ENCODE measurements at places on chromosomes 16 and 17.

- no peak for DNase-seq
- no peak overlapping the region for H3K4me3 ChIP-seq
- H3K36me3 ChIP-seq: no peaks in the 10 kb centered on the region
Observed at GRCh38 chr17:30376621-30377452, 1.9 kb upstream of the CPD start.

- peaks cover 90% of the 10 kb centered on the region for H3K36me3 ChIP-seq
- H3K4me3 ChIP-seq: no peak overlapping the region
- H3K27ac ChIP-seq: no peak overlapping the region
- no peaks in the 10 kb centered on the region for H3K27me3 ChIP-seq
- H3K4me1 ChIP-seq: peaks cover under 1% of the 10 kb centered on the region
- DNase-seq: no peak
Observed at GRCh38 chr16:69747115-69747514, 7.6 kb downstream of the NOB1 start.

DNA sequence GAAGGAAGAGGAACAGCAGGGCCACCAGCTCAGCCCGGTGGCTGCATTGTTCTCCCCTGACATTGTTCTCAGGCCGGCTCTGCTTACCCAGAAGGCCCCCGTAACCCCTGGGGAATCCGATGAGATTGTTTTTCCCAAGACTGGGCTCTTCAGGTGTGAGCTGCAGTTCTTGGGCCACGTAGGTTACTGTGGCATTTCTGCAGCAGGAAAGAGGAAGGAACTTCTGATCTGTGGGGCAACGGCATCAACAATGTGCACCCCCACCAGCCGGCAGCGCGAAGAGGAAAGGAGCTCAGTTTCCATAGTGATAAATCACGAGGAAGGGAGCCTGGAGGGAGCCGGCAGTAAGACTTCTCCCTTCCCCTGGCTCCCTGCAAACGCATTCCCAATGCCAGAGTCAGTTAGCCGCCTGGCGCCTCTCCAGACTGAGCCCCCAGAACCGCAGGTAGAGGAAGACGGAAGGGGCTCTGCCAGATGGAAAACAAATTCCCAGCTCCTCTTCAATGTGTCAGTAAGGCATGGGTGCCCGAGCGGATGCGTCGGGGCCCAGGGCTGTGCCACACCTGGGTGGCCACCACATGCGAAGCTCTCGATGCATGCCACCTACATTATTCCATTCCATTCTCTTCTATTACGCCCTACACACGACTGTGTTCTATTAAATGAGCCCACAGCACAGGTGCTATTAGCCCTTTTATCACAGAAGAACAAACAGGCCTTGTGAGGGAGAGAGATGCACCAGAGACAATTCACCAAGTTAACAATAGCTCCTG is 21.5 kb upstream of the PECAM1 start:
- H3K36me3 ChIP-seq: no peaks in the 10 kb centered on the region
- no peak for DNase-seq
- peaks cover 5% of the 10 kb centered on the region for H3K4me1 ChIP-seq
- H3K27me3 ChIP-seq: no peaks in the 10 kb centered on the region
- H3K4me3 ChIP-seq: no peak overlapping the region

- no peaks in the 10 kb centered on the region for H3K4me1 ChIP-seq
- no peak overlapping the region for H3K4me3 ChIP-seq
- peak; percentile 5 for DNase-seq
- no peaks in the 10 kb centered on the region for H3K36me3 ChIP-seq
- H3K27me3 ChIP-seq: no peaks in the 10 kb centered on the region
Observed at GRCh38 chr17:35554668-35555067, 6.0 kb downstream of the SLFN14 start.

- no peak overlapping the region for H3K4me3 ChIP-seq
- no peaks in the 10 kb centered on the region for H3K36me3 ChIP-seq
- no peak for DNase-seq
- H3K27ac ChIP-seq: no peak overlapping the region
- no peaks in the 10 kb centered on the region for H3K4me1 ChIP-seq
Observed at GRCh38 chr17:57152967-57153528, 68.0 kb downstream of the AKAP1 start.

DNA sequence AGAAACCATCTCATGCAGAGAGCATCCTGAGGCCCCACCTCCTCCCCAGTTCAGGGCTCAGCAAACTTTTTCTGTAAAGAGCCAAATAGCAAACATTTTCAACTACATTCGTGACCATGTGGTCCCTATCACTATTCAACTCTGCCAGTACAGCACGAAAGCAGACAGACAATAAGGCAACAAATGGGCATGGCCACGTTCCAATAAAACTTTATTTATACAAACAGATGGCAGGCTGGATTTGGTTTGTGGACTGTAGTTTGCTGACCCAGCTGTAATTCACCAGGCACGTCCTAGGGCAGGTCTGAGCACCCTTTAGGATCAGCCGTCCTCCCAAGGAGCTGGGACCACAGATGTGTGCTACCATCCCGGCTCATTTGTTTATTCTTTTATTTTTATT is 27.1 kb upstream of the GPRC5C start:
- no peaks in the 10 kb centered on the region for H3K27me3 ChIP-seq
- H3K4me1 ChIP-seq: no peaks in the 10 kb centered on the region

- no peaks in the 10 kb centered on the region for H3K36me3 ChIP-seq
- no peak overlapping the region for H3K27ac ChIP-seq
- no peaks in the 10 kb centered on the region for H3K4me1 ChIP-seq
- no peaks in the 10 kb centered on the region for H3K27me3 ChIP-seq
- no peak overlapping the region for H3K4me3 ChIP-seq
- no peak for DNase-seq
Observed at GRCh38 chr16:35492225-35492624, 2032.8 kb downstream of the TP53TG3F start.

DNA sequence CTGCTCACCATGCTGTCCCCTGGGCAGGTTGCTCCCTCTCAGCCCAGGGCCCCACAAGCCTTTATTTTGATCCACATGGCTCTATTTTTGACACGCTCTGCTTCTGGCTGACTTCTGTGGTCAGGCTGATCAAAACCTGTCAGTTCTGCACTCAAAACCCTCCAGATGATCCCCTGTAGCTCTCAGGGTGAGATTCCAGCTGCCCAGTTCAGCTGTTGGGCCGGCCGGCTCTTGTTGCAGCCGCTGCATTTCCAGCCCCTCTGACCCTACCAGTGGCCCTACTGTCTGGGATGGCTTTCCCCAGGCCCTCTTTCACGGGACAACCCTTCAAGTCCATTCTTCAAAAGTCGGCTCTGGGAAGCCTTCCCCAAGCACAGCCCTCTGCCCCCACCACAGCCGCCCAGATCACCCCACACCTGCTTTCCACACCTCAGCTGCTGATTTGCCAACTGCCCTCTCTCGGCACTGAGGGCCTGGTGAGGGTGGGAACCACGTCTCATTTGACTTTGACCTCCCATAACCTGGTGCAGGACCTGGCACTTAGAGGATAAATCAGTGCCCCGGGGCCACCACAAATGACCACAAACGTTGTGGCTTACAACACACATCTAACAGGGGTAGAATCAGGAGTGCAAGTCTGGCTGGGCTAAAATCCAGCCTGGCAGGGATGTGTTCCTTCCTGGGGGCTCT is 16.3 kb upstream of the CACNG4 start:
- H3K4me1 ChIP-seq: peaks cover 23% of the 10 kb centered on the region
- DNase-seq: no peak
- H3K4me3 ChIP-seq: no peak overlapping the region
- no peaks in the 10 kb centered on the region for H3K27me3 ChIP-seq

- peak overlapping the region; percentile 42 for H3K27ac ChIP-seq
- no peaks in the 10 kb centered on the region for H3K36me3 ChIP-seq
- H3K4me3 ChIP-seq: no peak overlapping the region
- peaks cover 13% of the 10 kb centered on the region for H3K4me1 ChIP-seq
- no peaks in the 10 kb centered on the region for H3K27me3 ChIP-seq
- DNase-seq: no peak
Observed at GRCh38 chr17:75249564-75249963, 11.8 kb downstream of the GGA3 start.

DNA sequence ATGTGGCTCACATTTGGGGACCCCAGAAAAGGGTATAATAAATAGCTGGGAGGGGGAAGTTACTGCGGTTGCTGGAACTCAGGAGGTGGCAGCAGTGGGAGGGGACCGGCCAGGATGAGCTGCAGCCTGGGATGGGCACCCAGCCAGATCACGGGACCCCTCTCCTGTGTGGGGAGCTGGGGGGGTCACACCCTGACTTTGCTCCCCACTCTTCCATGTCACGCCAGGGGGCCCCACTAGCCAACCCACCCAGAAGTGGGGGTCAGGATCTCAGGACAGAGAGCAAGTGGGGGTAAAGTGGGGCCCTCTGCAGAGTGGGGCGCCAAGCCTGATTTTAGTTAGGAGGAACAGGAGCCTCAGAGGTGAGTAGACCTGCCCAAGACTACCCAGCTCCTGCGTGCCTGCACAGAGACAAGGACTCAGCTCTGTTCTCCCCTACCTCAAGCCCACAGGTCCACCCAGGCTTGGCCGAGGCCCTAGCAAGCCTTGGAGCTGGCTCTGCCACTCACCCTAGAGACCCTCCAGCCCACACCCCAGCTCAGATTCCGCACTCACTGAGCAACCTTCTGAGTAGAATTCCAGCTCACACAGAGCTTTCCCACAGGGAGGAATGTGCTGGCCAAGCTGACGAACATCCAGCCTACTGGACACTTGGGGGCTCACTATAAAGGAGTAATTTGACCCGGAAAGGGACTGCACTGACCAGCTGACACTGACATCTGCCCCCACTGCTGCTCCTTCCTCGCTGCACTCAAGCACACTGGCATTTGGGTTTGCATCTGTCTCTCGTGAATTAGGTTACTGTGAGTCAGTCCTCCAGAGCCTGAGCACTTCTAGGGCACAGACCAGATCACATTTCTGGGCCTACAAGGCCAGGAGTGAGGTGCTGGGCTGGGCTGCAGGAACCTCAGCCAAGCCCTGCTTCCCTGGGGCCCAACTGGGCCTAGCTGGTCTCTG is 310.1 kb downstream of the C16orf95 start:
- no peaks in the 10 kb centered on the region for H3K4me1 ChIP-seq
- H3K27me3 ChIP-seq: no peaks in the 10 kb centered on the region
- no peak for DNase-seq

DNA sequence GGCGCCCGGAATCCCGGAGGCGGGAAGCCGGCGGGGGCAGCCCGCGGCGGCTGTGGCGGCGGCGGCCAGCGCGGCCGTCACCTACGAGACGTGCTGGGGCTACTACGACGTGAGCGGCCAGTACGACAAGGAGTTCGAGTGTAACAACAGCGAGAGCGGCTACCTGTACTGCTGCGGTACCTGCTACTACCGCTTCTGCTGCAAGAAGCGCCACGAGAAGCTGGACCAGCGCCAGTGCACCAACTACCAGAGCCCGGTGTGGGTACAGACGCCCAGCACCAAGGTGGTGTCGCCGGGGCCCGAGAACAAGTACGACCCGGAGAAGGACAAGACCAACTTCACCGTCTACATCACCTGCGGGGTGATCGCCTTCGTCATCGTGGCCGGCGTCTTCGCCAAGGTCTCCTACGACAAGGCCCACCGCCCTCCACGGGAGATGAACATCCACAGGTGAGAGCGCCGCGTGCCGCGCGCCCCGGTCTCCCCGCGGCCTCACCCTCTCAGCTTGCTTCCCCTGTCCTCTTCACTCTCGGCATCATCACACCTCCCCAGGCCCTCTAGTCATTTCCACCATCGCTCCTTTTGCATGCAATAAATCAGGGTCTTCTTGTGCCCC is 706 bp downstream of the SHISA6 start:
- no peak overlapping the region for H3K27ac ChIP-seq
- H3K27me3 ChIP-seq: no peaks in the 10 kb centered on the region
- peak overlapping the region; percentile 26 for H3K4me3 ChIP-seq
- no peaks in the 10 kb centered on the region for H3K36me3 ChIP-seq

DNA sequence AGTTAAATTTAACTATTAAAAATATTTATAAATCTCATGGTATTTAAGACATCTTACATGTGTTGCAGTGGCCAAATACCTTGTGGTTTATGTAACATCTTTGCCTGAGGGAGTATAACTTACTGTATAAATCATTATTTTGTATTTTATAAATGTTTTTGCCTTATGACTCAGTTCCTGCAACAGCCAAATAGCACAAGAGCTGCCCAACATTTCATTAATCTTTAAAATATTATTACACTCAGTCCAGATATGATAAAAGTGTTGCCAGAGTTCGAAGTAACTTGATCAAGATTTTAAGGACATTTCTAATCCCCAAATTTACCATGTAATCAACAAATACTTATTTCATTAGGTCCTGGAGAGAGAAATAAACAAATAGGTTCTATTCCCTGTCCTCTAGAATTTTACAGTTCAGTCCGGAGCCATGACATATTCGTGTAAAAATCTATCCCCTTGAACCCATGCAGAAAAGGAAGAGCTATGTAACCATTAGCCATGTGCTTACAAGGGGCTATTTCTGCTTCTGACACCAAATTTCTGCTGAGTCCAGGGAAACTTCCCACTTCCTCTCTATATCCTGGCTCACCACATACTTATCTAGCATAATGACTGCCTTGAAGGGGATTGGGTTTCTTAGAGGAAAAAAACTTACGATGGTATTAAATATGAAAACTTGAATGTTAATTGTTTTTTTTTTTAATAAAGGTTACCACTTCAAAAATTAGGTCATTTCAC is 44.0 kb downstream of the IRX6 start:
- no peak overlapping the region for H3K27ac ChIP-seq
- no peaks in the 10 kb centered on the region for H3K27me3 ChIP-seq
- peaks cover 21% of the 10 kb centered on the region for H3K4me1 ChIP-seq

DNA sequence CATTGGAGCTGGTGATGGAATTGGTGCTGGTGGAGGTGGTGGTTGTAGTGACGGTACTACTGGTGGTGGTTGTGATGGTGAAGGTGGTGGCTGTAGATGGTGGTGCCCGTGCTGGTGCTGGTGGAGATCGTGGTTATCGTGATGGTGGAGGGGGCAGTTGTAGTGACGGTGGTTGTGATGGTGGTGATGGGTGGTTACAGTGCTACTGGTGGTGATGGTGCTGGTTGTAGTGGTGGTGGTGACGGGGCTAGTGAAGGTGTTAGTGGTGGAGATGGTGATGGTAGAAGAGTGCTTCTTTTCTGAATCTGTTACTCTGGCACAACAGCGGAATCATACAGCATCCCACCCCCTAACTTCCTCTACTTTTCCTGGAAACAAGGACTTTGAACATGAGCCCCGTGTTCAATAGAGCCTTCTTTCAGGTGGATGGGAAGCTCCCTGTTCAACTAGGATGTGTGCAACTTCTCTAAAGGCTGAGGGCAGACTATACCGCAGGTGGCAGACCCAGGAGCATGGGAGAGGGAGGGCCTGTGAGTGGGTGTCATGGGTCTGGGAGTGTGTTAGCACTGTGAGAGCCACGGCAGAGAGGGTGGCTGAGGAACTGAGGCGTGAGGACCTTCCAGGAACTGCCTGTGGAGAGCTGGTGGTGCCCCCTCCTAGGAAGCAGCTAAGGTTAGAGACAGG is 8.2 kb downstream of the TBX21 start:
- H3K27ac ChIP-seq: no peak overlapping the region
- no peaks in the 10 kb centered on the region for H3K27me3 ChIP-seq
- H3K4me3 ChIP-seq: no peak overlapping the region
- no peaks in the 10 kb centered on the region for H3K4me1 ChIP-seq

GRCh38 chr16:88491560-88492310 is 38.7 kb downstream of the ZFPM1 start:
- H3K27me3 ChIP-seq: no peaks in the 10 kb centered on the region
- H3K4me1 ChIP-seq: no peaks in the 10 kb centered on the region
- no peaks in the 10 kb centered on the region for H3K36me3 ChIP-seq
- no peak for DNase-seq
- H3K4me3 ChIP-seq: no peak overlapping the region

Data from vagina (tissue), 2 donors.